Cardiac septum (tissue), 1 donor: ENCODE measurements at places on chromosomes 3 and 15.

GRCh38 chr3:30681649-30682211 lies 75.3 kb downstream of the TGFBR2 start:
- no peak for DNase-seq

- DNase-seq = no peak
These were observed 7.1 kb downstream of the P4HTM start for GRCh38 chr3:48997102-48997635.

GRCh38 chr3:61299343-61300005 lies 48.2 kb upstream of the FHIT start:
- DNase-seq = no peak

DNA sequence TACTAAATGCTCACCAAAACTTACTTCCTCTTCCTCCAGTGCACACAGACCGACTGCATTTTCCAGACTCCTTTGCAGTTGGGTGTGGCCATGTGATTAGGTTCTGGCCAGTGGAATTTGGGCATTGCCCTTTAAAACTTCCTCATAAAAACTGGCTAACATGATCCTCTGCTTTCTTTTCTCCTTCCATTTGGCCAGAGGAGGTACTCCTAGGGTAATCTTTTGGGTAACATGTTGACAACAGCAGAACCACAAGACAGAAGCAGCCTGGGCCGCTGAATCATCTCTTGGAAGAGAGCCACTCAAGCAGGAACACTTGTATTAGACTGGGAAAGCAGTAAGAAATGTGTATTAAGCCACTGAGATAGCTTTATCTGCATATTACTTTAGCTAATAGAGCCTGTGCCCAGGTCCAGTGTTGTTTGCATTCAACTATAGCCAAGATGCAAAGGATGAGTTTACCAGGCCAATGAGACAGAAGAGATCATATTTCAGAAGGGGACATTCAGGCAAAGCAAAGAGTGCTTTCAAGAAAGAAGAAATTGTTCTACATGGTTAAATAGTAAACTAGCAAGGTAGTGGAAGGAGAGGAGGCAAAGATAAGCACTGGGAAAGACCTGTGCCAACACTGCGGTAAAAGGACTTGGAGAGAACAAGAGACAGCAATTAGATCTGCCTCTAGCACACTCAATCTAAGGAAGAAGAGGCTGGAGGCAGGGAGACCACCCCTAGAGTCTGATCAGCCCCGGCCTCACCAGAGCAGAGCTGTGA lies 79.8 kb downstream of the PLCH1 start:
- DNase-seq = no peak

DNA sequence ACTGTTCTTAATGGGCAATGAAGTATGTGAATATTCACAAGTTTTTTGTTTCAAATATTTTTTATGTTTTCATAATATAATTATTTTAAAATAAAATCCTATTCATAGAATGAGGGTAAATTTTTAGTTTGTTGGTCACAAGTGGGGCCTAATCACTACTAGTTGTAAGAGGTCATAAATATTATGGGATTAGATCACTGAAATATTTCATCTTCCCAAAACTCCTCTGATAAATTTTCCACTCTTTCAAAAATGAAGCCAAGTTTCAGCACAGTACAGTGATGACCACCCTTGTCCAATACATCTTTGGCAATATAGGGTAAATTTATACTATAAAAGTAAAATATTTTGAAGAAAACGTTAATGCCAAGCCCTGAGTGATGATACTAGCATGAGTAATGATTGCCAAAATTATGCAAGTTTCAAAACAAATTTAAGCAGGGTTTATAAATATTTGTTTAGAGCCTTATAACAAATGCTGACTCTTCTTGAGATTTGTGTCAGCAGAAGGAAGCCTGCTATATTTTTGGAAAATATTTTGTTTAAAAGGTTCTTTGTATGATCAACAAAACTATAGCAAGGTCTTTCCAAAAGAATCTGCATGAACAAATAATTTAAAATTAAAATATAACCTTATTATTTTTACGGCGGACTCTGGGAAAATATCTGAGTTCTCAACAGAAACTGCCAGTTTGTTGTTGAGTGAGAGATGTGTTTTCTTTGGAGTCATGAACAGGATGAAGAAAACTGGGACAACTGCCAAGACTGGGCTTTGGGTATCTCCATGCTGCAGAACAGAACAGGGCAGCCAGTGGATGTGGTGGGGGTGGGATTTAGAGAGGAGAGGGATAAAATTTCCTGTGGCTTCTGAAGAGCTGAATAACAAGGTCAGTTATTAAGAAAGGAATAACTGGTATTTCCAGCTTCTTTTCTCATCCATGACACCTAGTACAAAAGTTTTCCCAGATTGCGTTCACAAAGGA lies 17.9 kb upstream of the TM4SF1 start:
- DNase-seq = no peak

GRCh38 chr3:64104691-64105111 lies 81.4 kb upstream of the PSMD6 start:
- no peak for DNase-seq

DNA sequence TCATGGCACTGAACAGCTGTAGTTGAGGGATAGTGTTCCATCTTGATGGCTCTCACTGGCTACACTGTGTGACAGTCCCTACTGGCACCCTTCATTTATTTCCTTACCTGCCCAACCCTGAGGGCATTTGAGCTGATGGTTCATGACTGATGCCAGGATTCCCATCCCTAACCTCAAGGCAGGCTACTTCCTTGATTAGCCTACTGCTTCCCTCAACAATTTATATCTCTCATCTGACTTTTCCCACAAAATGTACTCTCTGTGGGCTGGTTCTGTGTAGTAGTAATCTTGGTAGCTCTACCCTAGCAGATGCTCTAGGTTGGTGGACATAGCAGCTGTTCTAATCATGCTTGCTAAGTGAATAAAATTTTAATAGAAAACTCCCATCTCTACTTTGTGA lies 106.0 kb downstream of the THRB start:
- no peak for DNase-seq
